ENCODE measurements at places on chromosomes 11 and 22.
A peak's percentile ranks its signal among the peaks of the same experiment; 100 is the strongest.

- no peak for DNase-seq
Measured at GRCh38 chr22:45533703-45534102, 31.0 kb downstream of the FBLN1 start.

- DNase-seq = no peak
Measured at GRCh38 chr22:20857247-20857643, 1.4 kb downstream of the PI4KA start.

DNA sequence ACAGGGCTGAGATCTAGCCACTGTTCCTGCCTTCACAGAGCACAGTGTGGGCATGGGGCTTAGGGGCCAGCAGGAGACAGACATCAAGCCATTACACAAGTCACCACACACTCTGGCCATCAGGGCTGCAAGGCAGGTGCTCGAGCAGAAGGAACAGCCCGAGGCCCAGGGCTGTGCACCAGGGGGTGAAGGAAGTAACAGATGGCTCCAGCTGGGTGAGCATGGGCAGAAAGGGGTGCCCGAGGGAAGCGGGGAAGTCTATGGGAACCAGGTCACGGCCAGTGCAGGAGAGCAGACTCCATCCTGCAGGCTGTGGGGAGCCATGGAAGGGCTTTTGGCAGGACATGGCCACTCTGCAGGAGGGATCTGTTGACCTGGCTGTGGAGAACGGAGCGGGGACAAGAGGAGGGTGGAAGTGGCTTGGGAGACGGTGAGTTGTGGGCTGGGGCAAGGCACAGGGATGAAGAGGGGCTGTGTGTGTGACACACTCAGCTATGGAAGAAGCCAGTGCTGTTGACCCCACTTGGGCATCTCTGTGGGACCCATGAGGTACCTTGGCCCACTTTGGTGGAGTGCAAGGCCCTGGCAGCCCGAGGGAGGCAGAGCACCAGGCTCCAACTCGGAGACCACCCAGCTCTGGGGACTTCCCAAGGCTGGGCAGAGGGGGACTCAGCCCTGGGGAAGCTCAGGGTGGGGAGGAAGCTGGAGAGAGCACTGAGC is 3.6 kb downstream of the C11orf68 start:
- DNase-seq = no peak

DNA sequence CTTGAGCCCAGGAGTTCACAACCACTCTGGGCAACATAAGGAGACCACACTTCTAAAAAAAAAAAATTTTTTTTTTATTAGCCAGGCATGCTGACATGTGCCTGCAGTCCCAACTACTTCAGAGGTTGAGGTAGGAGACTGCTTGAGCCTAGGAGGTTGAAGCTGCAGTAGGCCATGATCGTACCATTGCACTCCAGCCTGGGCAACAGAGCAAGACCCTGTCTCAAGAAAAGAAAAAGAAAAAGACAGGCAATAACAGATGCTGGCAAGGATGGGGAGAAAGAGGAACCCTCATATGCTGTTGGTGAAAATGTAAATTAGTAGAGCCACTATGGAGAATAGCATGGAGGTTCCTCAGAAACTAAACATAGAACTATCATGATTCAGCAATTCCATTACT is 64.8 kb downstream of the PAK1 start:
- no peak for DNase-seq

DNA sequence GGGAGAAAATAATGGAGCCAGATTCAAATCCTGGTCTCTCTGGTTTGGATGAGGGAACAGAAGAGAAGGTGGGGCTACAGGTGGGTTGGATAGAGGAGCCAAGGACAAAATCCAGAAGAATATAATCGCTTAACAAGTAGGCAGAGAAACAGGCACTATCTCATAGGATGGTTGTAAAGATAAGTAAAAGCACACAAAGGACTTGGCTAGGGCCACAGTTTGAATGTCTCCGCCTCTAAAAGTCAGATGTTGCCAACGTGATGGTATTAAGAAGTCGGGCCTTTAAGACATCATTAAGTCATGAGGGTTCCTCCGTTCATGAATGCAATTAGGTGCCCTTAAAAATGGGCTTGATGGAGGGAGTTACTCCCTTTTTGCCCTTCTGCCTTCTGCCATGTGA is 42.8 kb downstream of the SIK3 start:
- no peak for DNase-seq

DNA sequence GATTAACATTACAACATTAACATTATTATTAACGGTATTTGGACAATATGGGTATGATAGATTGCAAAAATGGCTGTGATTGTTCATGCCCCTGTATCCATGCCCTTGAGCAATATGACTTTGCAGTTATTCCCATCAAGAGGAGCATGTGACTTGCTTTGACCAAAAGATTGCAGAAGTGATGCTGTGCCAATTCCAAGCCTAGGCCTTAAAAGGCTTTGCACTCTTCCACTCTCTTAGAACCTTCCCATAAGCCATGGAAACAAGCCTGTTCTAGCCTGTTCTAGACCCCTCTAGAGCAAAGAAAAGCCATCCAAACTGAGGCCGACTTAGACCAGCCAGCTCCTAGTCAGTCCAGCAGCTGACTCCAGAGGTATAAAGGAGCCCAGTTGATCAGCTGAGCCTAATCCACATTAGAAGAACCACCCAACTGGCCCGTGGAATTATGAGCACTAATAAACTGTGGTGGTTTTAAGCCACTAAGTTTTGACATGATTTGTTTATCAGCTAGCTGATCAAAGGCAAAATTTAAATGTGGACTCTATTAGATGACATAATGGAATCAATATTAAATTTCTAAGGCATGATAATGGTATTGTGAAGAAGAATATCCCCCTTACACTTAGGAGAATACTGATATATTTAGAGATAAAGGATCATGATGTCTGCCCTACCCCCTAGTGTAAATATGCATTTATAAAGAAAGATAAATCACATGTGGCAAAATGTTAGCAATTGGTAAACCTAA is 28.6 kb downstream of the RAB30 start:
- no peak for DNase-seq

DNA sequence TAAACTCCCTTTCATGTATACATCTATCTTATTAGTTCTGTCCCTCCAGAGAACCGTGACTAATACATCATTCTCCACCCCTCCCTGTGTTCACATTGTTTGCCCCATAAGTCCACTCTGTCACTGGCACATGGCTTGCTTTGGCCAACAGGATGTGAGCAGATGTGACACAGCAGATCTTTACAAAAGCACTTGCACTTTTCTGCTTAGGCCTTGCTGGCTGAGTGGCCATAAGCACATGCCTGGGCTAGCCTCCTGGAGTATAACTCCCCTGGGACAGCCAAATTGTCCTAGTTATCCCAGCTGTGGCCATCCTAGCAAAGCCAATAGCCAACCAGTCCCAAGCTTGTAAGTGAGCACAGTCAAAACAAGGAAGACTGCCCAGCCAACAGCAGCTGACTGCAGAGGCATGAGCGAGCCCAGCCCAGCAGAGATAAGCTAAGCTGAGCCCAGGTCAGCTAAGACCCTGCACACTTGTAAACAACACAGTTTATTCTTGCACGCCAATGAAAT is 9.7 kb upstream of the RCN1 start:
- no peak for DNase-seq

GRCh38 chr11:11468954-11469353 is 115.9 kb upstream of the CSNK2A3 start:
- no peak for DNase-seq

GRCh38 chr22:49663823-49664222 is 163.8 kb downstream of the BRD1 start:
- DNase-seq = no peak

DNA sequence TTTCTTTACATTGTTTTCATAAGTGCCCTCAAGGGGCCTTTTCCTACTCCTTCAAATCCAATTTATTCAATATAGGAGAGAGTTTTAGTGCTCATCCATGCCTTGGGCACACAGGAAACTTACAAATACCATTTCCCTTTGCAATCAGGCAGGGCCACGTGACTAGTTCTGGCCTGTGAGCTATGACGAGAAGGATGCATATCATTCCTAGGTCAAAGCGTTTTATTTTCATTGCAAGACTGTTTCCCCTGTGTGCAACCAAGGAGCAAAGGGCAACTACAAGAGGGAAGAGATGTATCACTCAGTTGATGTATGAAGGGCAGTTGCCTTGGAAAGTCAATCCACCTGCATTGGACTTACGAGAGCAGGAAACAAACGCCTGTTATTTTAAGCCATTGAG is 1.9 kb upstream of the TRAF6 start:
- no peak for DNase-seq

- no peak for DNase-seq
Measured at GRCh38 chr22:48918585-48919186, 909.0 kb downstream of the BRD1 start.

DNA sequence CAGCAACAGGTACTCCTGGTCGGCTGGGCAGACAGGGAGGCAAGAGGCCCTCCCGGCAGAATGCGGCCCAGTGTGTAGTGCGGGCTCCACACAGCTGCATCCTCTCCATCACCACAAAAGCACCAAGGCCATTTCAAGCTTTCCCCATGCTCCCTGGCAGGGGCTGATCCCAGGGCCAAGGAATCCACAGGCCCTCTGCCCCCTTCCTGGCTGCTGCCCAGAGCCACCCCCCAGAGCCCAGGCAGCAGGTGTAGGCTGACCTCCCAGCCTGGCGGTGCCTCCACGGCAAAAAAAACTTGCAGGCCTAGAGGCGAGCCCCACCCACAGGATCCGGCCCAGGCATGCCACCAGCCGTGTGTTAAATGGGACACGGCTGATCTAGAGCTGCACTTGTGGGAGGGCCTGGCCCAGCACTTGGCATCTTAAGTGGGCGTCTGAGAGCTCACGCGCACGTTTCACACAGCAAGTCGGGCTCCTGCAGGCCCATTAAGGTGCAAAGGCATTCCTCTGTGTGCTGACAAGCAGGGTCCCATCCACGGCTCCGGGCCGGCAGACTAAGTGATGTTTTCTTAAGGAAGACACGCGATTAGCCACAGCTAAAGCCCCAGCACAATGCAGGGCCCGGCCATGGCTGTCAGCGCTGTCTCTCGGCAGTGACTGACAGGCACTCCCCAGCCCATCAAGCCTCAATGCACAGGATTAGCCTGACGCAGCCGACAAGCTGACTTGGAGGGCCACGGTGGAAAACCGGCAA is 19.8 kb upstream of the GNB1L start:
- peak; percentile 88 for DNase-seq

GRCh38 chr11:68037411-68038225 is 1.2 kb upstream of the TCIRG1 start:
- peak; percentile 14 for DNase-seq

DNA sequence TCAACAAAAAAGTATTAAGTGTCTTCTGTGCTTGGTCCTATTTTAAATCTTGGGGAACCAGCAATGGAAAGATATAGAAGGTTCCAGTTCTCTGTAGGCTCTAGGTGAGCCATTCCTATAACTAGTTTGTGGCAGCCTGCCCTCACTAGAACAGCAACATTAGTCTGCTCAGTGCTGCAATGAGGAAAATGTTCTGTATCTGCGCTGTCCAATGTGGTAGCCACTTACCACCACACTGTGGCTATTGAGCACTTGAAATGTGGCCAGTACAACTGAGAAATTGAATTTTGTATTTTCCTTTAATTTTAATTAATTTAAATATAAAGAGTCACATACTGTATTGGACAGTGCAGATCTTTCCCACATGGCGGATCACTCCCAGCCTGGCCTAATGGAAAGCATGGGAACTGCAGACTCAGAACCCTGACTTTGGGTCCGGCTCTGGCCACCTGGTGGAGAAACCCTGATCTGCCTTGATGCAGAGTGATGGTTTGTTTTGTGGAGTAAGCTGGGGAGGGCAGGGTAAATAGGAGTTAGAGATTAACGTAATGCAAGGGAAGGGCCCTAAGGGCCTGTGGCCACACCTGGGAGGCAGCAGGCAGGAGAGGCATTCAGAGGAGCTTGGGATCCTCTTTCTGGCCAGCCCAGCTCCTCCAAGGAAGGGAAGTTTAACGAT is 101.0 kb downstream of the ME3 start:
- no peak for DNase-seq

GRCh38 chr11:115324581-115325432 is 179.4 kb downstream of the CADM1 start:
- no peak for DNase-seq

DNA sequence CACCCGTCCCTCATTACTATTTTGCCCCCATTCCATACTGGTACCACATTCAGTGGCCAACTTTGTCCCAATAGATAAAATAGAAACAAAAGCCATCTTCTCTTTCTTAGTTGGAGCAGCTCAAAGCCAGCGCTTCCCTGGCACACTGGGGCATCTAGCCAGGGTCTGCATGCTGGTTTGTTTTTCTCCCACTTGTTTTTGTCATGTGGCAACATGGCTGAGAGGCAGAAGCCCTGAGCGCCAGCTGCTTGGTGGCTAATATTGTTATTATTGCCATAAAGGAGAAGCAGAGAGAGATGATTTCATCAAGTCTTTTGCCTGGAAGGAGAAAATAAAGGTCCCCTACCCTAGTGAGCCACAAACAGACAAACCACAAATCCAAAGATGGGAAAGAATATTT is 48.4 kb upstream of the CRTAM start:
- no peak for DNase-seq

- no peak for DNase-seq
Measured at GRCh38 chr22:21873619-21874018, 6.2 kb upstream of the MAPK1 start.

- DNase-seq = no peak
Measured at GRCh38 chr11:114812733-114813132, 134.4 kb downstream of the NXPE2 start.

- no peak for DNase-seq
Measured at GRCh38 chr11:7749456-7749855, 43.2 kb upstream of the OVCH2 start.

DNA sequence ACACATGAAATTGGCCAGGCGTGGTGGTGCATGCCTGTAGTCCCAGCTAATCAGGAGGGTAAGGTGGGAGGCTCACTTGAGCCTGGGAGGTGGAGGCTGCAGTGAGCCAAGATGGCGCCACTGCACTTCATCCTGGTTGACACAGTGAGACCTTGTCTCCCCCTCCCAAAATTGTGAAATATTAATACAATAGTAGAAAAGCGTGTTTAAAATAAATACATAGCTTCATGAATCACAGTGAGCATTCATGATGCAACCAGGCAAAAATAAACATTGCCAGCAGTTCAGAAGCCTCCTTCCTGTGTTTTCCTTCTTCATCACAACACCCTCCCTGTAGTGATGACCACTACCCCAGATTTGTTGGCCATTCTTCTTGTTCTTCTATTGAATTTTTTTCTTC is 4.3 kb upstream of the TEAD1 start:
- DNase-seq = no peak

GRCh38 chr11:115499241-115499799 is 4.9 kb downstream of the CADM1 start:
- no peak for DNase-seq

DNA sequence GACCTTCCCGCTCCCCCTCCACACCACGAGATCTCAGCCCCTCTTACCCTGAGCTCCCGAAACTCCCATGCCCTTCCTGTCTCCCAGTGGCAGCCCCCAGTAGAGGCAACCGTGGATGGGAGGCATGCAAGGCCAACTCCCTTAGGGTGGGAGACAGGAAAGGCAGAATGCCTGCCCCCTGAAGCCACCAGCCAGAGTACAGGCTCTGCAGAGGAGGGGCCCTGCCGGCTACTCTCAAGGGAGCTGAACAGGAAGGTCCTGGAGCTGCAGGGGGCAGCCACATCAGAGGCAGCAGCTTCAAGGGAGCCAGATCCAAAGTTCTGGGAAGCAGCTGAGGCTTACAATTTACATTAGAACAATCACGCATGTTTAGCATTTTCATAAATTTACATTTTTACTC is 38.3 kb downstream of the PDE2A start:
- no peak for DNase-seq
